ENCODE measurements at places on chromosomes 7 and 10. TPM values are rescaled to one million over a fixed set of nuclear protein-coding genes. Genes with fewer than 3 reads are reported as not detected.

The SORCS1 gene
- total RNA-seq: 11.5 TPM

The ZNF775 gene
- total RNA-seq: 9.1 TPM

The CHAT gene
- 2.6 TPM for total RNA-seq

The STYXL1 gene
- 33.3 TPM for total RNA-seq

The MDFIC gene
- 50.8 TPM for total RNA-seq

The ABCB8 gene
- 39.7 TPM for total RNA-seq

The PDZD7 gene
- 2.2 TPM for total RNA-seq

The TMEM130 gene
- total RNA-seq: 1.7 TPM

The RFC2 gene
- total RNA-seq: 26.6 TPM

The MEOX2 gene
- 0.20 TPM for total RNA-seq

The FAM200A gene
- total RNA-seq: 10.3 TPM

The ST8SIA6 gene
- total RNA-seq: 0.21 TPM

GRCh38 chr7:148304083-148304335, 286.6 kb upstream of the C7orf33 start:
- ATAC-seq: no peak

GRCh38 chr10:74852381-74852780, 26.0 kb downstream of the KAT6B start:
- no peak for ATAC-seq

GRCh38 chr10:96998329-96998888, 166.3 kb downstream of the LCOR start:
- peak; percentile 62 for ATAC-seq

DNA sequence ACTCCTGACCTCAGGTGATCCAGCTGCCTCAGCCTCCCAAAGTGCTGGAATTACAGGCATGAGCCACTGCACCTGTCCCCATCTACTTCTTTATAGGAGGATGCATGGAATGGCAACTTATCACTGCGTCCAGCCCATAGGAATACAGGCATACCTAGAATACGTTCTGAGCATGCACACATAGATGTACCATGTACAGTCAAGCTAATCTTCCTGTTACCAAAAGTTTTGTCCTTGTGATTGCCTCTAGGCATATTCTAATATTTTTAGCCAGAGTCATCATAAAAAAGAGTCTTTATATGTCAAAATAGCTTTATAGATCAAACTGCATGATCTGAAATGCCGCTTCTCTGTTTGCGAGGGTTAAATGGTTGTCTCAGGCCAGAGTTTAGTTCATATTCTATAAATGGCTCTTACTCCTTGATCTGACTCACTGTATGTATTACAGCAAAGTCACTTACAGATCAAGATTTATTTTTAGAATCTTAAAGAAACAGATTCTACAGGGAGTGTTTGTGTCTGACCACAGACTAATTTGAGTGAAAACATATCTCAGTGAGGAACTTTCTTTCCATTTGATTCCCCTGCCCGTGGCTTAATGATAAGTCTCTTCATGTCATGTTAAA, 210.9 kb downstream of the CREB5 start:
- peak; percentile 68 for ATAC-seq

DNA sequence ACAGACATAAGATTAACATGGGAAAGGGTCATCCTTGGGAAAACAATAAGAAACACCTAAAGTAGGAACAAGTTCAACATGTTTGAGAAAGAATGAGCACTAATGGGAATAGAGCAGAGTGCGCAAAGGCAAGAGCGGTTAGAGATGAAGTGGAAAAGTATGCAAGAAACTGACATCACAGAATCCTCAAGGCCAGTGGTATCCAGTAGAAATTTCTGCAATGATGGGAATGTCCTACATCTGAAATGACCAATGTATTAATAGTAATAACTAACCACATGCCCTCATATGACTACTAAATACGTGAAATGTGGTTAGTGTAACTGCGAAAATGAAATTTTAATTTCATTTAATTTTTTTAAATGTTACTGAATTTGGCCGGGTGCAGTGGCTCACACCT, 54.8 kb downstream of the TFEC start:
- ATAC-seq: no peak

DNA sequence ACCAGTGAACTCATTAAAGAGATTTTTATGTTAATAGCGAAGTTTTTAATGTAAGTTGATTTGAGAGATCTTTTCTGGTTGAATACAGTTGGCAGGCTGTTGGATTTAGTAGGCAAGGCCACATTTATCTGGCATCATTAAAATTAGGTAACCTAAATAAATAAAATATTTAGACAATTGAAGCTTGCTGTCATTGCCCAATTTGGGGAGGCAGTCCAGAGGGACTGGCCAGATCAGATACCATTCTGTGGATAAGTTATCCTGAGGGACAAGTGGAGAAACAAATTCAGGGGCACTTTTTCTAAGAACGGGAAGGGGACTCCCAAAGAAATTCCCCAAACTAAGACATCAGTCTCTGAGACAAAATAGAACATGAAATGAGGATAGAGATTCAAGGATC, 397.8 kb downstream of the GFRA1 start:
- no peak for ATAC-seq

GRCh38 chr7:4823441-4824119, 38.2 kb downstream of the PAPOLB start:
- ATAC-seq: no peak

DNA sequence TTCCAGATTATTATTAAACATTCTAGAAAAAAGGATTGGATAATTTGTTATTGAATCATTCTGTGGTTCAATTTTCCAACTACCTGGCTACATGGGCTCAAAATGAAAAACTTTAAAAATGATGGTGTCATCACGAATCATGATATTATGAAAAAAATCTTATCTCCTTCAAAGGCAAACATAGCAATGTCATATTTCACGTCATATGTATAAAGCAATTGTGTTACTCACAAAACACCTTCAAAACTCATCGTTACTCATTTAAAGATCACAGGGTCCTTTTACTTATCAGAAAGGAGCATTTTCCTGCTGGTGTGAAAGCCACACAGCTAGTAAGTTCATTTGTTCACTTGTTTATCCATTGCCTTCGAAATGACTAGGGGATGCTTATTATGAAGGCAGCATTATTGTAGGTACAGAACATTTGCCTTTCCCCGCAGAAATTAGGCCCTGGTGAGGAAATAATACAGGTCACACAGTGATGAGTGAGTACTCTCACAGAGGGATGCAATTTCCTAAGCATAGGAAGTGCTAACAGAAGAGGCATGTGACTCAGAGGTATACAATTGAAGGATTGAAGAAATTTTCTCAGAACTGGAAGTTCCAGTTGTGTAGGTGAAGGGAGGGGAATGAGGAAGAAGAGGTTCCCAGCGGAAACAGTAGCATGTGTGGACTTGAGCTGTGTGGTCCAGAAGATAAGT, 478.7 kb downstream of the INHBA start:
- ATAC-seq: no peak

DNA sequence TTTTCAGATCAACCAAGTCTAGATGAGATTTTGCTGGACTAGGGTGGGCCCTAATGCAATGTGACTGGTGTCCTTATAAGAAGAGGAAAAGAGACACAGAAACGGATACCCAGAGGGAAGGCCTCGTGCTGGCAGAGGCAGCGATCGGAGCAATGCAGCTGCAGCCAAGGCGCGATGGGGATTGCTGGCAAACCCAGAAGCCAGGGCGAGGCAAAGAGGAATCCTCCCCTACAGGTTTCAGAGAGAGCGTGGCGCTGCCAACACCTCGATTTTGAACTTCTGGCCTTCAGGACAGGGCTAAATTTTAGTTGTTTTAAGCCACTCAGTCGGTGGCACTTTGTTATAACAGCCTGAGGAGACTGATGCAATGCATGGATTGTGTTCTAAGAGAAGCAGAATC, 157.1 kb upstream of the RHEB start:
- ATAC-seq: no peak

GRCh38 chr10:12252882-12253546, 57.0 kb downstream of the CDC123 start:
- ATAC-seq: no peak

DNA sequence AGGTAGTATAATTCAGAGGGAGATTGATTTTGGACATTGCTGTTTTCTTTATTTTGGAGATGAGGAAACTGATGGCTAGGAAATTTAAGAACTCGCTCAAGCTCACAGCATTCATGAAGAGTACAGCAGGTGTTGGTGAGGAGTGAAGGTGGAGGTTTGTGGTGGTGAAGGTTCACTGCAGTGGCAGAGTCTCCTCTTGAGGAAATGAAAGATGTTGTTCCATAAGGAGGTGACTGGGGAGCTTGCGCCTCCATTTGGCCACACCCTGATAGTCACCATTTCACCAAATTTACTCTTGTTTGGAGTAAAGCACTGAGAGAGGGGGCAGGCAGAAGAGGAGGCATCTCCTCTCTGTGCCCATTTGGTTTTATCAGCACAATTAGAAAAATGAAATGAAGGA, 46.4 kb upstream of the TARP start:
- no peak for ATAC-seq

GRCh38 chr10:106327747-106328146, 836.8 kb downstream of the SORCS1 start:
- no peak for ATAC-seq

GRCh38 chr7:53743697-53744402, 708.4 kb downstream of the POM121L12 start:
- no peak for ATAC-seq

DNA sequence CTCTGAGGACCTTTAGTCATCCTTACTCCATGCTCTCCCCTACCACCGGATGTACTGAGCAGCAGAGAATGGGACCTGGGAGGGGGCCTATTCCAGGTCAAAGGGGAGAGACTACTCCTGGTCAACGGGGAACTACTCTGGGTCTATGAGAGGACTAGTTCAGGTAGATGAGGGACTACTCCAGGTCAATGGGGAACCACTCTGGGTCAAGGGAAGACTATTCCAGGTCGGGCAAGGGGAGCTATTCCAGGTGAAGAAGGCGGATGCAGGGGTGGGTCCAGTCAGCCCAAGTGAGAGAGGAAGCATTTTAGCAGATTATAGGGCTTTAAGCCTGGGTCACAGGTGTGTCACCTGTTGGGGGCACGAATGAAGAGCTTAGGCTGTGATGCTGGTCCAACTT, 35.4 kb downstream of the CCM2 start:
- no peak for ATAC-seq

- no peak for ATAC-seq
These were observed 160.4 kb downstream of the SKAP2 start for GRCh38 chr7:26704036-26704435.

DNA sequence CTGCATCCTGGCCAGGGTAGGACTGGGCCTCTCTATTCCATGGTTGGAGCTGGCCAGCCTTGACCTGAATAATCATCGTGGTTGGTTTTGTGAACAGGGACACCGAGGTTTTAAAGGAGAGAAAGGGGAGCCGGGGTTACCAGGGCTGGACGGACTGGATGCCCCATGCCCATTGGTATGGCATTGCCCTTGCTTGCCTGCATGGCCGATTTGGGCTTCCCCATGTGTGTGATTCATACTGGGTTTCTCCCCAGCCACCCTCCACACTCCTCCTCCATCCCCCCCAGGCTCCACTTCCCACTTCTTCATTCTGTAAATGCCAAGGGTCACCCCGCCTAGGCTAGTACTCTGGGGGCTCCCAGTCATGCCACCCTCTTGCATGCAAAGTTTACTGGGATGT, 98.8 kb upstream of the MACROH2A2 start:
- no peak for ATAC-seq

GRCh38 chr10:3858051-3858845, 73.2 kb upstream of the KLF6 start:
- no peak for ATAC-seq

DNA sequence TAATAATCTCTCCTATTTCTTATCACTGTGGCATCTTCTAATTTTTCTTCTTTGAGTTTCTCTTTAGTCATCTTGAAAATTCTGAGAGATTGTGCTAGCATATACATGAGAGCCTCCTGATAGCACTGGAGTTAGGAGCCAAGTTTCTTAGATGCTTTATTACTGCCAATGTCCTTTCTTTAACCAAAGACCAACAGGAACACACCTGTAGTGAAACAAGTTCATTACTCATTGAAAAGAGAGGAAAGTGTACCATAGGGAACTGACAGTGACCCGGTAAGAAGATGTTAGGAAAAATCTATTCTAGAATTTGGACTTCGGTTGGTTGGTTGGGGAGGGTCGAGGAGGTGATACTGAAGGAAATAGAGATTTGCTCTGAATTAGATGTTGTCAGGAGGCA, 27.1 kb upstream of the CD36 start:
- ATAC-seq: no peak

- ATAC-seq: no peak
These were observed 28.5 kb downstream of the NPS start for GRCh38 chr10:127577376-127578258.

DNA sequence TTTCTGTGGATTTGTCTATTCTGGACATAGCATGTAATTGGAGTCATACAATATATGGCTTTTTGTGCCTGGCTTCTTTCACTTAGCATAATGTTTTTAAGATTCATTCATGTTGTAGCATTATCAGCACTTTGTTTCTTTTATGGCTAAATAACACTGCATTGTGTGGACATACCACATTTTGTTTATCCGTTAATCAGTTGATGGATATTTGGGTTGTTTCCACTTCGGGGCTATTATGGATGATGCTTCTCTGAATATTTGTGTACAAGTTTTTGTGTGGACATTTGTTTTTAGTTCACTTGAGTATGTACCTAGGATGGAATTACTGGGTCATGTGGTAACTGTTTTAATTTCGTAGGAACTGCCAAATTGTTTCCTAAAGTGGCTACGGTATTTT, 6.4 kb downstream of the LCOR start:
- ATAC-seq: no peak
